ENCODE measurements at places on chromosomes 12 and 14. TPM values are rescaled to one million over a fixed set of nuclear protein-coding genes. Genes with fewer than 3 reads are reported as not detected.

DNA sequence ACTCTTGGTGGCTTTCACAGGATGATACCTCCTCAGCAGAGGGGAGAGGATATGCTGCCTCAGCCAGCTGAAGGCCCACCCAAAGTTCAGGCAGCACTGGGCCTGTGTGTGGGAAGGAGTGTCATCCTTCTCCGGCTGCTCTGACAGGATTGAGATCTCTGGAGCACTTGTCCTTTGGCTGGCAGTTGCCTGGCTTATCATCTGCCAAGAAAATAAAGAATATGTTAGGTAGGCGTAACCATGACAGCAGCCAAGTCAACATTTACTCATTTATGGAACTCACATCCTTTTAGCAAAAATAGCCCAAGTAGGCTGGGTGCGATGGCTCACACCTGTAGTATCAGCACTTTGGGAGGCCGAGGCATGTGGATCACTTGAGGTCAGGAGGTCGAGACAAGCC, 68.5 kb downstream of the PPFIBP1 start:
- DNase-seq: no peak

DNA sequence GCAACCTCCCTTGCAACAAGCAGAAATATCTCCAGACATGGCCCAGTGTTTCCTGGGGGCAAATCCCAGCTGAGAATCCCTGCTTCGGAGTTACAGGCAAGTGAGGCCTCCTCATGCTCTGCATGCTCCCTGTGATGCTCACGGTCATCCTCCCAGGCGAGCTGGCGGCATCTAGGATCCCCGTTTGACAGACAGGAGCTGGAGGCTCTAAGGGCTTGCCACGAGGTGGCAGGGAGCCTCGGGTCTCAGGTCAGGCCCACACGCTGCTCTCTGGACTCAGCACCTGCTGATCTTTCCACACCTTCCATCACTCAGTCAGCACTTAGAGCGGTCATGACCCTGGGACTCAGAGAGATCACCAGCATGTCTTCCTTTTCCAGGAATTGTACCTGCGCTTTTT, 79.8 kb downstream of the CCDC92 start:
- no peak for DNase-seq

- no peak for DNase-seq
Measured at GRCh38 chr14:54893151-54893760, 9.4 kb downstream of the GCH1 start.

DNA sequence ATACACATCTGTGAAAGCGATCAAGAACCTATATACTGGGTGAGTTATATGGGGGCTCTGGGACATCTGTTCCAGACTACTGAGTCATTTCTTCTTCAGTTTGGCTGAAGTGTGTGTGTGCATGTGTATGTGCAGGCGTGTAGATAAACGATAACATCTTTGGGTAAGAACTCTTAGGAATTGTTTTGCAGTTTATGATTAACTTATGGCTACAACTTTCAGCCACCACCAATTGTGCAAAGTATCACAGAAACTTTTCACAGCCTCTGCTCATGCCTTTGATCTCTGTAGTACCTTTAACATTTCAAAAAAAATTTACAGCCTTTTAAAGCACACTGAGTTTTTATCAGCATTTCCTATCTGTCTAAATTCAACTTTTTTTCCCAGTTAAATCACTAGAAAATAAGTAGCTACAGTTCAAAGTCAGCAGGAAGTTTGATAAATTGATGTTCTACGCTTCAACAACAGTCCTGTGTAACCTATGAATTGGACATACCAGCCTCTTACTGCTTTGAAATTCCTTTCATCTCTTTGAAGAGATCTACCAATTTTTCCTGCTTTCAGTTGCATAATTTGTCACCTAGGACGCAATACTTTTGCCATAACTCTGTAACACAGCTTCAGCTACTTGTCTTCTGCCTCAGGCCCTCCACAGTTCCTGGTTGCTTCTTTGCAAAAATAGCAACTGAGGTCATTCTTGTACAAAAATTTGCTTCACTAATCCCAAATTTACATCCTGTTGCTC, 43.0 kb downstream of the PPM1H start:
- no peak for DNase-seq

- DNase-seq: no peak
Measured at GRCh38 chr14:55441286-55441685, 870 bp upstream of the TBPL2 start.

- no peak for DNase-seq
Measured at GRCh38 chr14:55122440-55122986, 6.5 kb upstream of the LGALS3 start.

GRCh38 chr12:78568321-78569020, 296.1 kb upstream of the SYT1 start:
- DNase-seq: peak; percentile 15

GRCh38 chr12:13386323-13387039, 190.0 kb downstream of the EMP1 start:
- no peak for DNase-seq

GRCh38 chr12:110686294-110686903, 2.5 kb downstream of the HVCN1 start:
- DNase-seq: no peak

- no peak for DNase-seq
Measured at GRCh38 chr12:19288603-19289244, 150.6 kb upstream of the AEBP2 start.

DNA sequence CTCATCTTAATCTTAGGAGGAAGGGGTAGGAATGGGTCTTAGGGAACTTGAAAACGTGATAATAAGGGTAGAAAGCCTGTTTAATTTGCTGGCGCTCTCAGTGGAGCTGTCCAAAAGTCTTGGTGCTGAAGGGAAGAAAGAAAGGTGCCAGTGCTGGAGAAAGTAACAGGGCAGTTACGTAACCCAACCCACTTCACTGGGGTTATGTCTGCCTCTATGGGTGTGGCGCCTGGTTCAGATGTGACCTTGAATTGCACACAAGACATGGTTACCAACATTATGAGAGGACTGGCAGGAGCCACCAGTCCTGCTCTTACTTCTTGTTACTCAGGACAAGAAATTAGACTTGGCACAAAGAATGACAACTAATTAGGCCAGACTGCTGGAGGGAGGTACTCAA, 18.6 kb upstream of the GPATCH2L start:
- no peak for DNase-seq

GRCh38 chr14:53180272-53181221, 27.4 kb upstream of the DDHD1 start:
- DNase-seq: no peak

GRCh38 chr12:98852181-98852580, 207.1 kb downstream of the APAF1 start:
- DNase-seq: no peak

DNA sequence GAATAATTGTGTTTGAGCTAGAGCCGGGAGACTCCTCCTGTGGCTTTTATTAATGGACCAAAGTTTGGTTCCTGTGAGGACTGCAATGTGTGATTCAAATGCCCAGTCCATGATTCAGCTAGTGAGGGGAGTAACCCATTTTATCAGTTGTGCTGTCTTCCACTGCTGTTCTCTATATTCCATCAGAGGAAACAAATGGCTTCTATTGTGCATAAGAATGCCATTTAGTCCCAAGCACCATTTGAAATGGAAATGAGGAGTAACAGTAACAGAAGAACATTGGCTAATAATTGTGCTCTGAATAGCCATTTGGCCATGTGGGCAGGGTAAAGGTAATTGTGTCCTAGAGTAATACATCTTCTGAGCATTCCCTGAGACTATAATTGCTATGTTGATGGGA, 642.7 kb downstream of the DIO2 start:
- DNase-seq: no peak

The A2M gene
- polyA plus RNA-seq: 248 TPM

The AMDHD1 gene
- 0.33 TPM for polyA plus RNA-seq

The GLT8D2 gene
- 17.9 TPM for polyA plus RNA-seq

The BICDL1 gene
- polyA plus RNA-seq: 31.4 TPM

The AKAP6 gene
- polyA plus RNA-seq: 3.2 TPM
